Vagina (tissue), 2 donors: ENCODE measurements at places on chromosomes 12 and 14.

GRCh38 chr12:65532162-65532561, 253.7 kb downstream of the MSRB3 start:
- DNase-seq, result no peak

GRCh38 chr12:91877456-91878235, 268.0 kb downstream of the BTG1 start:
- DNase-seq, result no peak

DNA sequence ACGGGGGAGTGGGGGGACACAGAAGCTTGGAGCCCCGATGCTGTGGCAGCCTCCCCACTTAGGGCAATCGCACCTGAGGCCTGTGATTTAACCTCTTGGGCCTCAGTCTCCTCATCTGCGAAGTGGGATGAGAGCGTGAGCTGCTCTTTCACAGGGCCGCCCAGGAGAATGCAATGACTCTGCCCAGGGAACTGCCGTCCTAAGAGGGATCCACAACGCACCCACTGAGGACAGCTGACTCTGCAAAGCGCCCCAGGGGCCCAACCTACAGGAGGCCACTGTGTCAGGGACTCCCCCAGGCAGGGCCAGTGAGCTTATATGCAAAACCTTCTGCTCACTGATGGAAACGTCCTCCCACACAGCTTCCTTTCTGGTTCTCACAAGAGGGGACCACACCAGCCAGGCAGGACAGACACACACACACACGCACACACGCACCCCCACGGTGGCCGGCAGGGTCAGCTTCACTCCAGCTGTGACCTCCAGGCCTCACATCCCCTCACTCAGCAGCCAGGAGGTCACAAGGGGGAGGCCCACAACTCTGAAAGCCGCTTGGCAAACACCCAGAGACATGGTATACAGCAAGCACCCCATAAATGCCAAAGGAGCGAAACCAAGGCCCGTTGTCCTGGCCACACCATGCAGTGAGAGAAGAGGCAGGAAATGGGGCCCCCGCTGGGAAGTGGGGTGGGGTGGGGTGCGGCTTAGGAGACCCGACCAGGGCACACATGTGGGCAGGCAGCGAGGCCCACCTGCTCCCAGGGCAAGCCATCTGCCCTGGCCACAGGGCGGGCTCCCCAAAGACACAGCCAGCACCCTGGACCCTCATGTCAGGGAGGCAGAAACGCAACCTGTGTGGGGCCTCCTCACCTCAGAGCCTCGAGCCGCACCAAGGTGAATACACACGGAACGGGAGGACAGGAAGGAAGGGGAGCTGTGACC, 73.3 kb downstream of the NCOR2 start:
- DNase-seq, result no peak

- no peak for DNase-seq
Observed at GRCh38 chr14:54818201-54819133, 84.2 kb downstream of the GCH1 start.

GRCh38 chr12:116600959-116601918, 42.1 kb downstream of the MAP1LC3B2 start:
- no peak for DNase-seq

- DNase-seq, result no peak
Observed at GRCh38 chr12:59716043-59716442, 120.2 kb downstream of the SLC16A7 start.

DNA sequence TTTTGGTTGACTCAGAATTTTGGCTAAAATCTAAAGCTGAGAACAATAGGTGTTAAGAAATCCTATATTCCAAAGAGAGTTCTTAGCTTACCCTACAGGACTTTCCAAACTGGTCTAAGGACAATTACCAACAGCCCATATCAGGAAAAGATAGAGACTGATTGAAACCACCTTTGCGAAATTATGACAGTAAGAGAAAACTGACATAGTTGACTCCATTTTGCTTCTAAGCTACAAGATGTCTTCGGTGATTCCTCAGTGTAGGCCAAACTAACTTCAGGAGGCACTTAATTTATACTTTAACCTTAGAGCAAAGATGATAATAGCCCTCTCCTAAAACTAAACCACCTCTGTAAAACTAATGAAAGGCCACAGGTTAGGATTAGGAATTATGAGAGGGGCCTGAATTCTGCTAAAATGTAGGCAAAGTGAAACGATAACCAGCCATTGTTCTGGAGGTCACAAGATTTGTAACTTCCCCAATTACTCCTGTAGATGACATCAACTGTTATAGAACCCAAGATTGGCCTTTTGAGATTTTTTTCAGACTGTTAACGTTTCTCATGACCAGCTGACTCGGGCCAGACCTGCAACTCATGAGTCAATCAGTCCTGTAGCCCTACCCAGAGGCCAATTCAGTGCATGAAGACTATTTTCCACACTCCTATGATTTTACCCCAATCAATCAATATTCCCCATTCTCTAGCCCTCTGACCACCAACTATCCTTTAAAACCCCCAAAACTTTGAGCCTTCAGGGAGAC, 43.0 kb downstream of the KLRG1 start:
- no peak for DNase-seq
